Ascending aorta (tissue), 2 donors: ENCODE measurements at places on chromosomes 7 and 10. TPM values are rescaled to one million over a fixed set of nuclear protein-coding genes. Genes with fewer than 3 reads are reported as not detected.

- no peaks in the 10 kb centered on the region for H3K36me3 ChIP-seq
- peak overlapping the region; percentile 75 for H3K27ac ChIP-seq
- no peaks in the 10 kb centered on the region for H3K27me3 ChIP-seq
- no peak for DNase-seq
Measured at GRCh38 chr7:55054758-55055157, 35.9 kb downstream of the EGFR start.

GRCh38 chr7:33044401-33044718 lies 18.2 kb downstream of the NT5C3A start:
- no peaks in the 10 kb centered on the region for H3K27me3 ChIP-seq
- no peak overlapping the region for H3K27ac ChIP-seq
- no peak overlapping the region for H3K4me3 ChIP-seq
- peaks cover 2% of the 10 kb centered on the region for H3K4me1 ChIP-seq
- H3K36me3 ChIP-seq: no peaks in the 10 kb centered on the region

DNA sequence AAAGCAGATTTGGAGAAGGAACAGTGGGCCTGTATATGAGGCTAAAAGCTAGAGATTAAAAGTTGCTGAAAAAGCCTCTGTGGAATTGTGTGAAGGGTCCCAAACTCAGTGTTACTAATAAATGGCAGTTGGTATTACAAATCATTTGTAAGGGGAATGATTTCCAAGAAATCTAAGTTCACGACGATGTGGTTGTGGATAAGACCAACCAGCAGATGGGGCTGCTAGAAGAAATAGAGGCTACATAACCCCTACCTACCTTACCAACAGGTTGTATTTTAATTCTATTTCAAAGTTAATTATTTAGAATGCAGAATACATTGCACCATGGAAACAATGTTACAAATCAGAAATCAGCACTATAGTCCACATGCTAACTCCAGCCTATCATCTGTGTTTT lies 377.1 kb downstream of the HPSE2 start:
- H3K36me3 ChIP-seq: no peaks in the 10 kb centered on the region
- no peak overlapping the region for H3K4me3 ChIP-seq
- no peaks in the 10 kb centered on the region for H3K27me3 ChIP-seq
- DNase-seq: no peak

DNA sequence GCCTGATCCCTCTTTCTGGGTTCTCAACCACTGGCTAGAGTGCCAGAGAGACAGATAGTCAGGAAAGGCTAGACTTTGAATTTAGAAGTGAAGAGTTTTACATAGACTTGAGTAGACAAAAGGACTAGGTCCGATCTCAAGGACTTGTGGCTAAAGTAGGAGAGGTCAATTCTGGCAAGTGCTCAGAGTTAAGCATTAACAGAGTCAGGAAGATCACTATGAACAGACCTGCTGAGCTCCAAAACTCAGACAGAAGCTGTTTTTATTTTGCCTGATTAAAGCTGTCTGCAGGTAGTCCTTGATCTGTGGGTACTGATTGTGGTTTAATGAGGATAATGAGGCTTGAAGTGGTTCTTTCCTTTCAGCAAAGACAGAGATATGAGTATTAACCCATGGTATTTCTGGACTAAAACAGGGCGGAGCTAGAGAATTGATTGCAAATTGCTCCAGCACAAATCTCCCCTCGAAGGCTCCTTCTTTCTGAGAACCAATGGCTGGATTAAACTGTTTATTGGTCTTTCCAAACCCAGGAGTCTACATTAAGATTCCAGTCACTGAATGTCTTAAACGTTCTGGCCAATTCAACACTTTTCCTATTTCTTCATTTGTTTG lies 423.2 kb downstream of the IPMK start:
- DNase-seq: no peak
- no peaks in the 10 kb centered on the region for H3K36me3 ChIP-seq
- H3K27me3 ChIP-seq: no peaks in the 10 kb centered on the region
- H3K4me3 ChIP-seq: no peak overlapping the region
- no peaks in the 10 kb centered on the region for H3K4me1 ChIP-seq

DNA sequence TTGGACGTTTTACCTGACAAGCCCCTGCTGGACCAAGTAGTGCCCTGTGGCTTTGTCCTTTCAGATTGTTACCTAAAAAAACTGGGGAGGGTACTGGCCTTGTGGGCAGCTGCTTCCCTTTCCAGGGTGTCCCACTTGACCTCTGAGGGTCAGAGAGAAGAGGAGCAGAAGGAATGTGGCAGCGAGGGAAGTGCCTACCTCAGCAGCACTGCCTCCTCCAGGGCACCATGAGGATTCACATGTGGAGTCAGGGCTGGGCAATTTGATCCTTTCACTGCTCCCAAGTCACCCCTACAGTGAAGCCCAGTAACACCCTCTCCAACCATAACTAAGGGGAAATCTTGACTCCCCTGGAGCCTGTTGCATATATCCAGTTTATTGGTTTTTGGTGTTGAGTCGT lies 64.6 kb downstream of the ITGB1 start:
- no peaks in the 10 kb centered on the region for H3K27me3 ChIP-seq
- no peaks in the 10 kb centered on the region for H3K4me1 ChIP-seq
- H3K4me3 ChIP-seq: no peak overlapping the region

- peak; percentile 31 for DNase-seq
- peaks cover 2% of the 10 kb centered on the region for H3K27me3 ChIP-seq
- no peaks in the 10 kb centered on the region for H3K36me3 ChIP-seq
- H3K27ac ChIP-seq: no peak overlapping the region
Measured at GRCh38 chr7:156994417-156994816, 16.0 kb downstream of the MNX1 start.

DNA sequence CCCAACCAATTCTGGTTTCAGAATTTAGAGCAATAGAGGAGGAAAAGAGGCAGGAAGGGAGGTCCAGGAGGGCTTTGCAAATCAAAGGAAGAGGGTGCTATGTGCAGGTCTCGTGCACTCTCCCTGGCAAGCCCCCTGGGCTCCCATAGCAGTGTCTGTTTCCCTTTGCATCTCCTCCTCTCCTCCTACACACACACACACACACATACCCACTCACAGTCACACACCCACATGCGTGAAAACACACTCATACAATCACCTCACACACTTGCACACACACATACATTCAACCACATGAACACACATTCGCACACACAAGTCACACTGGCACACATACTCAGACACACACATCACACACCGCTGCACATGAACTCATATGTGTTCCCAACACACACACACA lies 105.3 kb downstream of the OAT start:
- H3K27ac ChIP-seq: no peak overlapping the region
- H3K27me3 ChIP-seq: no peaks in the 10 kb centered on the region
- no peaks in the 10 kb centered on the region for H3K4me1 ChIP-seq

GRCh38 chr10:19577807-19578206 lies 238.4 kb upstream of the PLXDC2 start:
- no peaks in the 10 kb centered on the region for H3K4me1 ChIP-seq
- no peak overlapping the region for H3K27ac ChIP-seq
- H3K4me3 ChIP-seq: no peak overlapping the region
- H3K36me3 ChIP-seq: no peaks in the 10 kb centered on the region

DNA sequence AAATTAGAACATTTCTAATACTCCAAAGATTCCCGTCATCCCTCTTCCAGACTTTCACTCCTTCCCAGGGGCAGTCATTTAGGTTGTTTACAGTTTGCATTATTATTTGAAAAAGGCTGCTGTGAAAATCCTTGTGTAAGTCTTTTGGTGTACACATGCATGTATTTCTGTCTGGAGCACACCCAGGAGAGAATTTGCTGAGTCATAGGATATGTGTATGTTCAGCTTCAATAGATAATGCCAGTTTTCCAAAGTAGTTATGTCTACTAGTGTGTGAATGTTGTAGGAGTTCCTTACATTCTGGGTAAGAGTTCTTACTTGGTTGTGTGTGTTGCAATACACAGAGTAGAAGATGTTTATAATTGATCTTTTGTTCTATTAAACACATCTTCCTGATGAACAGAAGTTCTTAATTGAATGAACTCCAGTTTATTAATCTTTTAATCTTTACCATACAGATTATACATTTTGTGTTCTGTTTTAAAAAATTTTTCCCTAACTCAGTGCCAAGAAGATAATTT lies 25.3 kb downstream of the CROT start:
- H3K4me3 ChIP-seq: no peak overlapping the region
- no peak for DNase-seq
- no peaks in the 10 kb centered on the region for H3K4me1 ChIP-seq
- H3K36me3 ChIP-seq: peaks cover 10% of the 10 kb centered on the region

- DNase-seq: no peak
- H3K27me3 ChIP-seq: no peaks in the 10 kb centered on the region
- H3K36me3 ChIP-seq: no peaks in the 10 kb centered on the region
- H3K4me3 ChIP-seq: no peak overlapping the region
Measured at GRCh38 chr7:36526863-36527548, 137.3 kb downstream of the ANLN start.

GRCh38 chr7:711093-711921 lies 15.2 kb upstream of the DNAAF5 start:
- H3K36me3 ChIP-seq: no peaks in the 10 kb centered on the region
- no peak for DNase-seq
- no peak overlapping the region for H3K27ac ChIP-seq
- H3K27me3 ChIP-seq: no peaks in the 10 kb centered on the region
- H3K4me3 ChIP-seq: peak overlapping the region; percentile 70
- peaks cover 2% of the 10 kb centered on the region for H3K4me1 ChIP-seq

DNA sequence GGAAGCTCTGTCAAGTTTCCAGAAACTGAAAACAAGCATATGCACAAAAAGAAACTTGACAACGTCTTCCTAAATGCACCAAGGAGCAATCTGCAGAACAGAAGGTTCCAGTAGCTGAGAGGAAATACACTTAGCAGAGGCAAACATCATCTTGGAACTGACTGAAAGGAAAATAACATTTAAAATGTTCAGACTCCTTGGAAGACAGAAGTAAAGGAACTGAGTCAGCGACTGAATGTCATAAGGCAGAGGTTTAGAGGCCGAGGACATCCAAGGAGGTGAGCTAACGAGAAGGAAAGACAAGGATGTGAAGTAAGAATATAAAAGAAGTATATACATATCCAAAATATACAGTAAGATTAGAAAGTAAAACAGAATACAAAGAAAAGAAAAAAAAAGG lies 24.1 kb downstream of the SEMA3D start:
- no peaks in the 10 kb centered on the region for H3K27me3 ChIP-seq
- peak overlapping the region; percentile 6 for H3K27ac ChIP-seq
- H3K4me3 ChIP-seq: peak overlapping the region; percentile 33
- H3K4me1 ChIP-seq: no peaks in the 10 kb centered on the region
- DNase-seq: no peak

DNA sequence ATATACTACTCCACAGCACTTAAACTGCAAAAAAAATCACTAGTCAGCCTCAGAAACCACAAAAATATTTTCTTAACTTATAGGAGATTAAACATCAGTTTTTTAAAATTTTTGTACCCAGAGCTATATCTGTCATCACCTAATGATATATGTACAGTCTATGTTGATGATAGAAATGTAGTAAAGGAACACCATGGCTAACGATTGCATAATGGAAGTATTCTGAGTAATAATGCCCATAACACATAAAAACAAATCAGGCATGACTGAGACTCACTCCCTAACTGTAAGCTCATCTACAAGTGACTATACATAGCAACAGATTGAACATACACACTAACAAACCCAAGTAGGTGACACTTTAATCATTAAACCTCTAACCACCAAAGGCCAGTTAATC lies 51.3 kb downstream of the TSPAN12 start:
- H3K36me3 ChIP-seq: no peaks in the 10 kb centered on the region
- no peaks in the 10 kb centered on the region for H3K27me3 ChIP-seq
- H3K27ac ChIP-seq: peak overlapping the region; percentile 6
- DNase-seq: no peak
- no peaks in the 10 kb centered on the region for H3K4me1 ChIP-seq

GRCh38 chr10:5953676-5954075 lies 23.7 kb downstream of the IL15RA start:
- no peaks in the 10 kb centered on the region for H3K27me3 ChIP-seq
- peaks cover 4% of the 10 kb centered on the region for H3K36me3 ChIP-seq
- DNase-seq: no peak
- H3K4me3 ChIP-seq: no peak overlapping the region
- peaks cover 9% of the 10 kb centered on the region for H3K4me1 ChIP-seq
- peak overlapping the region; percentile 34 for H3K27ac ChIP-seq

GRCh38 chr7:5425507-5426225 lies 2.0 kb upstream of the TNRC18 start:
- DNase-seq: no peak
- peak overlapping the region; percentile 84 for H3K4me3 ChIP-seq
- H3K36me3 ChIP-seq: no peaks in the 10 kb centered on the region
- no peaks in the 10 kb centered on the region for H3K4me1 ChIP-seq
- H3K27ac ChIP-seq: peak overlapping the region; percentile 95
- H3K27me3 ChIP-seq: no peaks in the 10 kb centered on the region

- H3K4me1 ChIP-seq: peaks cover 9% of the 10 kb centered on the region
- no peak overlapping the region for H3K4me3 ChIP-seq
- no peak for DNase-seq
- H3K27ac ChIP-seq: no peak overlapping the region
- H3K27me3 ChIP-seq: no peaks in the 10 kb centered on the region
Measured at GRCh38 chr10:93599335-93599734, 1.7 kb downstream of the RBP4 start.

DNA sequence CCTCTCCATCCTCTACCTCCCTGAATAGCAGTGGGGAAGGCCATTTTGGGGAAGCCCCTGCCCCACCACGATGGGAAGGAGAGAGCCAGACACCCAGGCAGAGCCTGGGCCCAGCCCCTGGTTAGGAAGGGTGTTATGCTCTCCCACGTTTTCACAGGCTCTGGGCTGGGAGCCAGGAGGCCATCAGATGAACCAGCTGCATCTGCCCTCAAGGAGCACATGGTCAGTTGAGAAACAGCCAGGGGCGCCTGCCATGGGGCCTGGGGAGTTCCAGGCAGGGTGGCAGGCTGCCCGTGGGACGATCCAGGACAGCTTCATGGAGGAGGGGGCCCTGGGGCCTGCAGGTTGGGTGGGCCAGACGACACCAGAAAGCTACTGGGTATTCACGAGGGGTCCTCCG lies 47.5 kb downstream of the CAMK2B start:
- no peak overlapping the region for H3K4me3 ChIP-seq
- no peaks in the 10 kb centered on the region for H3K27me3 ChIP-seq
- H3K27ac ChIP-seq: no peak overlapping the region
- no peaks in the 10 kb centered on the region for H3K4me1 ChIP-seq
- H3K36me3 ChIP-seq: no peaks in the 10 kb centered on the region

- no peaks in the 10 kb centered on the region for H3K27me3 ChIP-seq
- no peak overlapping the region for H3K27ac ChIP-seq
- H3K4me3 ChIP-seq: no peak overlapping the region
- DNase-seq: no peak
Measured at GRCh38 chr10:116870949-116871348, 21.6 kb downstream of the ENO4 start.

GRCh38 chr10:103819493-103819892 lies 35.9 kb downstream of the SH3PXD2A start:
- no peaks in the 10 kb centered on the region for H3K27me3 ChIP-seq
- H3K4me1 ChIP-seq: peaks cover 27% of the 10 kb centered on the region
- no peak overlapping the region for H3K4me3 ChIP-seq
- no peaks in the 10 kb centered on the region for H3K36me3 ChIP-seq
- H3K27ac ChIP-seq: peak overlapping the region; percentile 89

Gene SCIN
- not detected for total RNA-seq

Gene TMEM196
- not detected for total RNA-seq

Gene CALN1
- 1.2 TPM for total RNA-seq

Gene C10orf67
- total RNA-seq: not detected

Gene EFCAB10
- not detected for total RNA-seq

Gene POLR2J2
- not detected for total RNA-seq

Gene LRRC18
- total RNA-seq: not detected
